ENCODE measurements at places on chromosomes 6 and 20.
A peak's percentile ranks its signal among the peaks of the same experiment; 100 is the strongest.

DNA sequence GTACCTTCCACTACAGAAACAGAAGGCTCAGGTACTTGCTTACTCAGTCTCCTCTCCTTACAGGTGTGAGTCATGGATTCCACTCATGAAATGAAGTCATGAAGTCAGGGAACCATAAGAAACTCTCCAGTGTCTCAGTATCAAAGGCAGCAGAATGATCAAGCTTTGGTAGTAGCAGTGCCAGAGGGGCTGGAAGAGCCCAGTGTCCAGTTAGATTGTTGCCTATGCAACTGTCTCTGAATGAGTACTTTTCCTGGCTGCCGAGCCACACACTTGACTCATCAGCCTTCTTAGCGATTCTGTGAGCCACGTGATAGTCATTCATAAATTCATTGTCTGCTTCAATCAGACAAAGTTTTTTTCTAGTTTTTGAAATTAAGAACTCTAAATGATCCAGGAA, 52.2 kb upstream of the DTNBP1 start:
- no peak overlapping the region for H3K4me3 ChIP-seq
- H3K27ac ChIP-seq, result no peak overlapping the region
- no peaks in the 10 kb centered on the region for H3K4me1 ChIP-seq
- DNase-seq, result no peak
- H3K36me3 ChIP-seq, result no peaks in the 10 kb centered on the region

DNA sequence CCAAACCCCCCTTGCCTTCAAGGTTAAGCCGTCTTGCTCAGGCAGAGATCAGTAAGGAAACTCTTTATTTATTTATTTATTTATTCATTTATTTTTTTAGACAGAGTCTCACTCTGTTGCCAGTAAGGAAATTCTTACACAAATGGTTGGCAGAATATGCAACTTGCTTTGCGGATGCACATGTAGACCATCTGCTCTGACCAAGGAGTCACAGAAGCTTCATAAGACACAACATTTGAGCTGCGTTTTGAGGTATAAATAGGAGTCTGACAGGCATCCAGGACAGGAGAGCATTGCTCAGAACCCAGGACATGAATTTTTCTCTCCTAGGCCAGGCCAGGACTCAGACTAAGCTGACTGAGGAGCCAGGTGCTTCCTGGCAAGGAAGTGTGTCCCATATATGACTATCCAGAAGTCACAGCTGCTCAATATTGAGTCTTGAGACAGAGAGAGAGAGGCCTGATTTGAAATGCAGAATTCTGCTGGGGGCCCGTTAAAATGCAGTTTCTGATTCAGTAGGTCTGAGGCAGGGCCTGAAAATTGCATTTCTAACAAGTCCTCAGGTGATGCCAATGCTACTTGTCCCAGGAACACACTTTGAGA, 43.9 kb downstream of the HLA-A start:
- no peak for DNase-seq
- H3K27ac ChIP-seq, result no peak overlapping the region
- H3K36me3 ChIP-seq, result no peaks in the 10 kb centered on the region

- DNase-seq, result no peak
- H3K27ac ChIP-seq, result no peak overlapping the region
- no peak overlapping the region for H3K4me3 ChIP-seq
- H3K36me3 ChIP-seq, result no peaks in the 10 kb centered on the region
- H3K4me1 ChIP-seq, result no peaks in the 10 kb centered on the region
- no peaks in the 10 kb centered on the region for H3K27me3 ChIP-seq
Measured at GRCh38 chr20:924639-925038, 8.5 kb upstream of the ANGPT4 start.

GRCh38 chr20:38473367-38473795, 738 bp downstream of the RALGAPB start:
- DNase-seq, result peak; percentile 32
- H3K27ac ChIP-seq, result peak overlapping the region; percentile 93
- peak overlapping the region; percentile 69 for H3K4me3 ChIP-seq
- no peaks in the 10 kb centered on the region for H3K36me3 ChIP-seq
- no peaks in the 10 kb centered on the region for H3K27me3 ChIP-seq

- H3K27ac ChIP-seq, result no peak overlapping the region
- DNase-seq, result no peak
- H3K4me3 ChIP-seq, result no peak overlapping the region
- no peaks in the 10 kb centered on the region for H3K4me1 ChIP-seq
- no peaks in the 10 kb centered on the region for H3K36me3 ChIP-seq
Measured at GRCh38 chr6:5379647-5380242, 118.4 kb downstream of the FARS2 start.

- no peak for DNase-seq
- no peaks in the 10 kb centered on the region for H3K27me3 ChIP-seq
- no peaks in the 10 kb centered on the region for H3K4me1 ChIP-seq
- H3K27ac ChIP-seq, result no peak overlapping the region
Measured at GRCh38 chr6:40442591-40442990, 144.6 kb downstream of the LRFN2 start.
